ENCODE measurements at places on chromosomes 4 and X.

DNA sequence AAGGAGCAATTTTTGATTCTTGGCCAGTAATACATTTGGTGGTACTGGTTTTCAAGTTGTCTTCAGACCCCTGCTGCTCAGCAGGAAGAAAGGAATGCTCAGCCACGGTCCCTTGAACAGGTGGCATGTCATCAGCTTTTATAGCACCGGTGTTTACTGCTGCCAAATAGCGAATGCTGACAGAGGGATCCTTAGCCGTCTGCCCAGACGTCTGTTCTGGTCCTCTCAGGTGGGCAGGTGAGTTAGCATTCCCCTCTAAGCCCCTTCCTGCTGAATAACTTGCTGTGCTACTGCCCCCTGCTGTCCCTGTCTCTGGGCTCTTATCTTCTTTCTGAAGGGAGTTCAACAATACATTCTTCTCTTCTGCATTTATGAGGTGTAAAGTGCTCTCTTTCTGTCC is 28.4 kb downstream of the BOD1L1 start:
- DNase-seq: no peak

- DNase-seq: no peak
These were observed 101.3 kb upstream of the GUCY1A1 start for GRCh38 chr4:155565330-155565729.

- no peak for DNase-seq
These were observed 608.8 kb downstream of the PCDH7 start for GRCh38 chr4:31328932-31329331.

- DNase-seq: peak; percentile 12
These were observed 121.9 kb downstream of the RBMX2 start for GRCh38 chrX:130523460-130524394.

DNA sequence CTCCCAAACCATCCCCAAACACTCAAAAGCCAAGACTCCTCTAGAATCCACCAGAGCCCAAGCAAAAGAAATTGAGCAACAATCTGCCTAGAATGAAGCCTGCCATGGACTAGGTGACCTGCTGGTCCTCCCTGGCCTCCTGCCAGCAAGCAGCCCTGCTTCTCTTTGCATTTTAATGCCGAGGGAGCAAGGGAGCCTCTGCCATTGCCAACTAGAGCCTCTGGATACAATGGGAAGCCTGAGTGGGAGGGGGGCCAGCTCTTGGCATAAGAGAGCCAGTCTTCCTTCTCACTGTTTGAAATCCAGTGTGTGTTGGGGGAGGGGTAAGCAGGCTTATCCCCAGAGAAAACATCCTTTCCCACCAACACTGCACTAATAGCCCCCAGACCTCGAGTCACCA is 1.5 kb upstream of the GDPD2 start:
- DNase-seq: no peak

- no peak for DNase-seq
These were observed 175.8 kb downstream of the PPP1R2C start for GRCh38 chrX:42602136-42602535.

DNA sequence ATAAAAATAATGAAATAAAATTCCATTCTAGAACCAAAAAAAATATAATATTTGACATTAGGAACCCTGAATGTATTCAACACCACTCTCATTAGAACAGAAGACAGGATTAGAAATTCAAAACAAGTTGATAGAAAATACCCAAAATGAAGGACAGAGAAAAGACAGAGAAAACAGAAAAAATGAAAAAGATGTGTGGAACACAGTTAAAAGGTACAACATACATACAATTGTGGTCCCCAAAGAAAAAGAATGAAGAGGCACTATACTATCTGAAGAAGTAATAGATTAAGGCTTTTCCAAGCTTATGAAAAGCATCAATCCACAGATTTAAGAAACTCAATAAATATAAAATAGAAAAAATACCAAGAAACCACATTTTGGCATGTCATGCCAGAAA is 16.4 kb downstream of the ANKRD50 start:
- no peak for DNase-seq

GRCh38 chrX:113305496-113305895 is 464.9 kb upstream of the AMOT start:
- DNase-seq: no peak

DNA sequence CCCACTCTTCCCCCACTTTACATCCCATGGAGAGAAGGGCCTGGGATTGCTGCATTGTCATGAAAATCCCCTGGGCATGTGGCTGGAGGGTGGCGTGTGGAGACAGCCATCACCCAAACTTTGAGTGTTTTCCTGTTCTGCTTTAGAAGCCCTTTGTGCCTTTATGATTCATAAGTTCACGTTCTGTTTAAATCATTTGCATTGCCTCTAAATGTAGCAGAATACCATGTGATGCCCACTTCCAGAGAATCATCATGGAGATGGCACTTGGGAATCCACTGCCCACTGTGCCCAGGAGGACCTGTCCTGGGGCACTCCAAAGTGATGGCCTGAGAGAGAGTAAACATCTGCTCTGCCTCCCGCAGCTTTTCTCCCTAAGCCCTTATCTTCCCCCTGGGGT is 52.8 kb downstream of the MED28 start:
- no peak for DNase-seq

DNA sequence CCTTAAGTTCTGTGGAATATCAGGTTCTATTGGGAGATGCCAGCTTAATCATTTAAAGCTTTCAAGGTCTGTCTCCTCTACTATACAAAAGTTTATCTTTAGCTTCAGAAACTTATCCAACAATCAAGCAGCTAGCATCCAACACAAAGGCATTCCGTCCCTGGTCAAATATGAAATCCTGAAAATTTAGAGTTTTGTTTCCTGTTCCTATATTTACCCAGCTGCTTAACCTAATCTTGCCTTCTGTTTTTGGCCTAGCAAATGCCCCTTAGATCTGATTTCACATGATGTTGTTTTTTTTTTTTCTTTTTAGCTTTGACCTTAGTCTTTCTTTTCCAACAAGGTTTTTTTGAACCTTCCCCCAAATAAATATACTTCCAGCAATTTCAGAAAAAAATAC is 33.8 kb downstream of the FAM13A start:
- DNase-seq: no peak

DNA sequence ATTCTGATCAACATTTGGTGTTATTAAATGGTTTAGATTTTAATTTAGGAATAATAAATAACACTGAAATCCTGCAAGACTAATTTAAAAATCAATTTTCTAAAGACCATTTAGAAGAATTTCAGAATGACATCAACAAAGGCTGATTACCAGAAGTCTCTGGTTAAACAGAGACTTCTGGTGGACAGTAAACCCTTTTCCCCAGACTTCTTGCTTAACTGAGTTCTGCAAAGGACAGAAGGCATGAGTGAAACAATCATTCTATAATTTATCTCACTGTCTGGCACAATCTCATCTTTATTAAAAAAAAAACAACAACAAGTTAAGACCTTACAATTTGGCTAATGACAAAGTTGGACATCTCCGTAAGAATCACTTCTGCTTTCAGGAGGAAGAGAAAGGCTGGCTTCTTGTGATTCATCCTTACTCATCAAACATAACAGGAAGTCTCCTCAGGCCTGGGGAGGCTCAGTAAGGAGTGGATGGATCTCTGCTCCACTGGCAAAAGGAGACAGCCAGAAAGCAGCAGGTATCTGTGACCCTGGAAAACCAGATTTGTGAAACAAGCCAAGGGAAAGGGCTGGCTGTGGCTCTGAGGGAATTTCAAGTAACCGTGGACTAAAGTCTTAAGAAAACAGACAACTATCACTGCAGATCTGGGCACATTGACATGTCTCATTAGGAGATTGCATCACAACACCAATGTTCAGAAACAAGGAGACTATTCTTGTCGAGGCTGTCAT is 908 bp upstream of the TLR6 start:
- DNase-seq: peak; percentile 47

DNA sequence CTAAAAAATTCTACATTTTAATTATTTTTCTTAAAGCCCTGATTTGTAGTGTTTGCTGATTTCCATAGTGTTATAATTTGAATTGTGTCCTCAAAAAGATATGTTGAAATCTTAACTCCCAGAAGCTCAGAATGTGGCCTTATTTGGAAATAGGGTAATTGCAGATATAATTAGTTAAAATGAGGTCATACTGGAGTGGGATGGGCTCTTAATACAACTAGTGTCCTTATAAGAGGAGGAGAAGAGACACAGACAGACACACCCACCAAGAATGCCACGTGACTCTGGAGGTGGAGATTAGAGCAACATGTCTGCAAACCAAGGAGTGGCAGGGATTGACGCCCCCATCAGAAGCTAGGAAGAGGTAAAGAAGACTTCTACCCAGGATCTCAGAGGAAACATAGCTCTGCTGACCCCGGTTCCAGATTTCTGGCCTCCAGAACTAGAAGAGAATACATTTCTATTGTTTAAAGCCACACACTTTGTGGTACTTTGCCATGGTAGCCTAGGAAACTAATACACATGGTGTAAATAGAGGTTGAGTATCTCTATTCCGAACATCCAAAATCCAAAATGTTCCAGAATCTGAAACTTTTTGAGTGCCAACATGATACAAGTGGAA is 70.5 kb upstream of the IRF2 start:
- DNase-seq: no peak

GRCh38 chr4:18155067-18156041 is 133.8 kb upstream of the LCORL start:
- DNase-seq: no peak

- no peak for DNase-seq
These were observed 13.1 kb downstream of the DCHS2 start for GRCh38 chr4:154478547-154478946.

DNA sequence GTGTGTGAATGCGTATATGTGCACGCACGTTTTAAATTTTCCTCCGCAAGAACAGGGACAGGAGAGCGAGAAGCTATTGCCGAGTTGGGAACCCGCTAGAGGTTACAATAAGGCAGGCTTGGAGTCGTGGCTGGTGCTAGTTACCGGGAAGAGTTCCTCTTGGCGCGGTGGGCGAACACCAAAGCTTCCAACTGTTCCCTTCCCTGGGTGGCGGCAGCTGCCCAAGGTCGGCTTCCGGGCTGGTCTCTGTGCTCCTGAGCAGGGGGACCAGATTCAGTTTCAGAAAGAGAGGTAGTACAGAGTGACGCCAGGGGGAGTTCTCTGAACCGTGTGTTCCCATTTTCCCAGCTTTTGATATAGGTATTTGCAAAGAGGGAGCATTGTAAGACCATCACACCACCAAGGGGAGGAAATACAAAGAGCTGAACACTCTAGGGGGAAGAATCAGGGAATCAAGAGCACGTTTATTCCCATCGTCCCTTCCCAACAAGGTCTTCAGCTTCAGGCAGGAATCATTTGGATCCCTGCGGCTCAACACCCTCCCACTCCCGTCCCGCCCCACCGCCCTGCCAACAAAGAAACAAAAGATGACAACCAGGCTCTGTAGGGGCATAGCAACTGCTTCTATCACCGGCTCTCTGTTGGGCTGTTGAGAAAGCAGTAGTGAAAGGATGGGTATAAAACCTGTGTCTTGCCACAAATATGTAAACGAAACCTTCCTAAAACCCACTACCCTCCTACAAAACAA is 113.6 kb upstream of the TEX13C start:
- no peak for DNase-seq

GRCh38 chr4:145887241-145887991 is 51.2 kb downstream of the ZNF827 start:
- DNase-seq: no peak

DNA sequence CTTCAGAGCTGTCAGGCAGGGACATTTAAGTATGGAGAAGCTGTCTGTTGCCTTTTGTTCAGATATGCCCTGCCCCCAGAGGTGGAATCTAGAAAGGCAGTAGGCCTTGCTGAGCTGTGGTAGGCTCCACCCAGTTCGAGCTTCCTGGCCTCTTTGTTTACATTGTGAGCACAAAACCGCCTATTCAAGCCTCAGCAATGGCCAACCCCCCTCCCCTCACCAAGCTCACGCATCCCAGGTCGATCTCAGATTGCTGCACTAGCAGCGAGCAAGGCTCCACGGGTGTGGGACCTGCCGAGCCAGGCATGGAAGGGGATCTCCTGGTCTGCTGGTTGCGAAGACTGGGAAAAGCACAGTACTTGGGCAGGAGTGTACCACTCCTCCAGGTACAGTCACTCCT is 59.3 kb downstream of the ZNF674 start:
- DNase-seq: no peak

GRCh38 chr4:124325690-124326089 is 386.8 kb downstream of the ANKRD50 start:
- DNase-seq: no peak

GRCh38 chr4:32776435-32777203 is 2056.4 kb downstream of the PCDH7 start:
- no peak for DNase-seq

DNA sequence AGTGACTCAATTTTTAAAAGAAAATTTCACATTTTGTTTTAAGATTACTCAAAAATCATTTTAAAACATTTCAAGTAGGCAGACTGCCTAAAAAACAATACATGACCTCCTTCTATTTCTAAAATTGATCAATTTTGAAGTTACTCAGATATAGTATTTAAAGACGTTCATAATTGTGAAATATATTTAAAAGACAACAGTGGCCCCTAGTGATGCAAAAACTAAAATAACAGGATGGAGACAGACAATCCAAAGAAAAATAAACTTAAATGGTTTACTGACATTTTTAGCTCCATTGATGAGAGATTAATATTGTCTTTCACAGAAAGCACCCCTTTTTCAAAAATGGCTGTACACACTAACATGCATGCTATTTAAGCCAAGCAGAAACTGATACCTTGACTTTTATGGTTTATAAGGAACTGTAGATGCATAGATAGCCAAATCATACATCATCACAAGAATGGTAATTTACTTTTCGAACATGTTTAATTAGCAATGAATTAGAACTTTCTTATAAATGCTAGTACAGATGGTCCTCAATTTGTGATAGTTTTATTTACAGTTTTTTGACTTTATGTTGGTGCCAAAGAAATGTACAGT is 69.8 kb upstream of the FAT4 start:
- no peak for DNase-seq

GRCh38 chr4:114286262-114286810 is 306.9 kb upstream of the ARSJ start:
- no peak for DNase-seq

DNA sequence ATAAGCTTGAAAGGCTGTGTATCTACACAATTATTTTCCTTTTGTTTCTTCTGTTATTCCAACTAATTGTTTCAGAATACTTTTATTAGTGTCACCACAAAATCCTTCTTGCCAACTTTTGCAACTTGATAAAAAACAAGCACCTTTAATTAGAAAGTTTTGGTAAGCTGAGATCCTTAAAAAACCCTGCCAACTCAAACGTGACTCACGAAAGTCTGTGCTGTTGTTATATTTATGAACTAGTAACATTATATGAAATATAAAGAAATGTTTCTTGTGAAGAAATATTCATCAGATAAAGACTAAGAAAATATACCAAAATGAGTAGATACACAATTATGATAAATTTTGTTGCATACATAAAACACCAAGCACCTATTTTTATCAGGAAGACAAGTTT is 49.0 kb downstream of the HUWE1 start:
- DNase-seq: no peak

- no peak for DNase-seq
These were observed 119.2 kb downstream of the DDX53 start for GRCh38 chrX:23118890-23119527.

All from activated CD8-positive, alpha-beta T cell treated with anti-CD3 and anti-CD28 coated beads for 36 hours (primary cell).